ENCODE measurements at places on chromosomes 6 and 20.

GRCh38 chr20:62846166-62846890 lies 15.3 kb downstream of the TCFL5 start:
- no peak for DNase-seq

DNA sequence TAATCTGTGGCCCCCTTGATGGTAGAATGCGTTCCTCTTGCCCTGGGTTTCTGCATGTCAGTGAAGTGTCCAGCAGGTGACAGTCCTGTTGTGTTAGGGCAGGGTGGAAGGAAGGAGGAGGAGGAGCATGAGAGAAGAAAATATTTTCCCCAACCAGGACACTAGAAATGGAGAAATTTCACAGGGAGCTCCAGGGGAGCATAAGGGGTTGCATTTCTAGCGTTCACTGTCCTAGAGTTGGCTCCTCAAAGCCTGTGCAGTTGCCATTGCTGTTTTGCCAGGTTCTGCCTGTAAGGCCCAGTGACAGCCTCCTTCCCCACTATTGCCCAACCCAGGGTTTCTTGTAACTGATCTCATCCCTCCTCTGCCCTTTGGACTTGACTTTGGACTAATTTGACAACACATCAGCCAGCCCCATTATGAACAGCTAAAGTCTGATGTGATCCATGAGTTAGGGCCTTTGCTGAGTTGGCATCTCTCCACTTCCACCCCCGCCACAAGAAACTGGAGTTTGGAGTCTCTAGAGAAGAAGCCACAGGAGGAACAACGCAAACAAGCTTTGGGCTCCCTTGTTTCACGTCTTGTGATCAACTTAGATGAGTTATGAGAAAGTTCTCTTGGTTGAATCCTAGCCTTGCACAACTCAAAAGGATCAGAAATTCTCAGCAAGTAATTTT lies 14.0 kb upstream of the FAM50B start:
- DNase-seq: peak; percentile 80

GRCh38 chr6:166775923-166776220 lies 148.8 kb upstream of the RPS6KA2 start:
- DNase-seq: no peak

DNA sequence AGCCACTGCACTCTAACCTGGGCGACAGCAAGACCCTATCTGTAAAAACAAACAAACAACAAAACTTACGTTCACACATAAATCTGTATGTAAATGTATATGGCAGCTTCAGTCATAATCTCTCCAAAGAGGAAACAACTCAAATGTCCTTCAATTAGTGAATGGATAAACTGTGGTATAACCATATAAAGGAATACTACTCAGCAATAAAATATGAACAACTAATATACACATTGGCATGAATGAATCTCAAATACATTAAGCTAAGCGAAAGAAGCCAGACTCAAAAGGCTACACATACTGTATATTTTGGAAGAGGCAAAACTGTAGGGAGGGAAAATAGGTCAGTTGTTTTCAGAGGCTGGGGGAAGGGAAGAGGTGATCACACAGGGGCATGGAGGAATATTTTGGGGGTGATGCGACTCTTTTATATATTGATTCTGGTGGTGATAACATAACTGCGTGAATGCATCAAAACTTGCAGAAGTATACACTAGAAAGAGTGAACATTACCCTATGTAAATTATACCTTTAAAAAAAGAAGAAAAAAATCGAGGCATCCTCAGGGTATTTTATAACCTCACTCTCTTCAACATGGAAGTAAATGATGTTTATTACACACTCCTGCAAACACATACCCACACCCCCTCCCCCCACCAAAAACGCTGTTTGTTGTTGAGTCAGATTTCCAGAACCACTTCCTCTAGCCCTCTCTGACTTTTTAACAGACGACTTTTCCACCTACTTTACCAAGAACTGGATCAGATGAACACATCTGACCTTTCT lies 115.2 kb upstream of the RNF24 start:
- DNase-seq: no peak

- no peak for DNase-seq
These were observed 3.4 kb upstream of the PTK6 start for GRCh38 chr20:63540417-63541186.

DNA sequence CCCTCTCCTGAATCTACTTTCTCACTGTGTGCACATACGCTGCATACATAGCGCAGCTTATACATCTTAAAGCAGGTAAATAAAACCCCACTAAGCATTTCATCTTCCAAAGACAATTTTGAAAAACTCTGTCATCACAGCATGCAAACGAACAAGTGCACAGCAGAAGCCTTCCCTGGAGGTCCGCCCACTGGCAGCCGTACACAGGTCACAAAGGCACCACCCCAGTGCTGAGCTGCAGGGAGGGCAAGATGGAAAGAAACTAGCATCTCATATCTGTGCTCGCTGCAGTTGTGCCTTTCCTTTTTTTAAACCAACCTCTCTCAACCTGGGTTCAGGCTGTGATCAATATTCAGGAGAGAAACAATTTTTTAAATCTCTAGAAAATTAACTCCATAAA lies 73.3 kb downstream of the HUS1B start:
- DNase-seq: peak; percentile 75

- DNase-seq: no peak
These were observed 70.4 kb downstream of the ENPP1 start for GRCh38 chr6:131877999-131878789.

- no peak for DNase-seq
These were observed 174.6 kb downstream of the KHDC1L start for GRCh38 chr6:73050706-73051105.

DNA sequence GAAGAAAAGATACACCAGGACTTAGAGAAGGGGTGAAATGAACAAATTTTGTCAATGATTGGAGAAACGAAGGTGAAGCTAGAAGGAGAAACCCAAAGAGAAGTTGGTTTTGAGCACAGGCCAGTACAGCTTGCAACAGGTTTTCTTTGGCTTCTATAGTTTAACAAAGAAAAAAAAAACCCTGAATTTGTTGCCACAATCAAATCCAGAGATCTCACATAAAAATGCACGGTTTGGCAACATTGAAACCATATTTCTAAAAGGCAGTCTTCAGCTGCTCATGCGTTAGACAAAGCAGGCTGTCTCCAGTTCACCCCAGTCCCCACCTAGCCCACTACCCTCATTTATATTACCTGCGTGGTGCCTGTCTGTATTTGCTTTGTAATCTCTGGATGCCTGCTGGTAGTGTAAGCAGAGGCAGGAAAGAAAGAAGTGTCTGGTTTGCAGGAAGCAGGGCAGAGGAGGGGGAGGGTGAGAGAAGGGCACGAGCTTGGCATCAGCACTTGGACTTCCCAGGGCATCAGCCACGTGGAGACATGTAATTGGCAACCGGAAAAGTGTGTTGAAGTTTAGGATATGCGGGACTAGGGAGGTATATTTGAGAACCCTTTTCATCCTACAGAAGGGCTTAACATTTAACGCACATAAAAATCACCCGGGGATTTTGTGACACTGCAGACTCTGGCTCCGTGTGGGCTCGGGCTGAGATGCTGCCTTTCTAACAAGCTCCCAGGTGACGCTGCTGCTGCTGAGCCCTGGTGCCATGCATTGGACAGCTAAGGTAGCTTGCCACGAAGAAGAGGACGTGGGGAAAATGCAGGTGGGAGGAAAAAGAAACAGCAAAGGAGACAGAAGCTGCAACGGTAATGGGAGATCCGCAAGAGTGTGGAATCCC lies 14.4 kb downstream of the PFDN4 start:
- no peak for DNase-seq

Measured in sigmoid colon (tissue), 7 donors.